ENCODE measurements at places on chromosomes 2 and 18. TPM values are rescaled to one million over a fixed set of nuclear protein-coding genes. Genes with fewer than 3 reads are reported as not detected.

DNA sequence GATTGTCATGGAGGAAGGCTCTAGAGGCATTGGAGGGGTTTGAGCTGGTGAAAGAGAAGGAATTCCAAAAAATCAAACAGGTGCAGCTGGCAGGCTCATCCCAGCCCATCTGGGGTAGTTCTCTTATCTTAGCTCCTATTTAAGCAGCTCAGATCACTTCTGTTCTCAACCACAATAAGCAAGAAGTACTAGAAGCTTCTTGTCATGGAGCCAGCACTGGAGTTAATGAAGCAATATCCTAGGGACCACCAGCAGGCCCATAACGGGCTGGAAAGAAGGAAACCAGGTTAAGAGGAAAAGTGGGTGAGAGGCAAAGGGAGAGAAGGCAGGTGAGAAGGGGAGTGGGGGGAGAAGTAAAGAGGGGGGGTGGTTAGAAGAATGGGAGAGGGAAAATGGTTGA is 100.7 kb upstream of the ZFP36L2 start:
- DNase-seq, result no peak

DNA sequence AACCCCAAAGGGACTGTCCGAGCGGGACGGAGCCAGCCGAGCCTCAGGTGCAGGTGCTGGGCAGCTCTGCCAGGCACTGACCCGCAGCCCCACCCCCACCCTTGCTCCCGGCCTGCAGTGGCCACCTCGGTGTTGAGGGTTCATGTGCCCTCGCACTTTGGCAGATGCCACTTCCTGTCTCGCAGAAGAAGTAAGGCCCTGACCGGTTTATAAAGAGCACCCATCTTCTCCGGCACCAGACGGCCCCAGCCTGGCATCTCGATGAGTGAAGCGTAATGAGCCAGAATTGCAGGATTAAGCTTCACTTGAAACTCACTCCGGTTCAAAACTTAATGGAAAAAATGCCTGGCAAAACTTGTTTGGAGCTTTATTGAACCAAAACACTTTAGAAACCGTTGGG is 10.9 kb upstream of the NFATC1 start:
- DNase-seq, result no peak

- no peak for DNase-seq
These were observed 62.1 kb upstream of the OTOS start for GRCh38 chr2:240202586-240202985.

GRCh38 chr18:24735624-24736231 is 275.3 kb downstream of the HRH4 start:
- DNase-seq, result no peak

- no peak for DNase-seq
These were observed 59.9 kb upstream of the KCNE4 start for GRCh38 chr2:222992137-222992536.

DNA sequence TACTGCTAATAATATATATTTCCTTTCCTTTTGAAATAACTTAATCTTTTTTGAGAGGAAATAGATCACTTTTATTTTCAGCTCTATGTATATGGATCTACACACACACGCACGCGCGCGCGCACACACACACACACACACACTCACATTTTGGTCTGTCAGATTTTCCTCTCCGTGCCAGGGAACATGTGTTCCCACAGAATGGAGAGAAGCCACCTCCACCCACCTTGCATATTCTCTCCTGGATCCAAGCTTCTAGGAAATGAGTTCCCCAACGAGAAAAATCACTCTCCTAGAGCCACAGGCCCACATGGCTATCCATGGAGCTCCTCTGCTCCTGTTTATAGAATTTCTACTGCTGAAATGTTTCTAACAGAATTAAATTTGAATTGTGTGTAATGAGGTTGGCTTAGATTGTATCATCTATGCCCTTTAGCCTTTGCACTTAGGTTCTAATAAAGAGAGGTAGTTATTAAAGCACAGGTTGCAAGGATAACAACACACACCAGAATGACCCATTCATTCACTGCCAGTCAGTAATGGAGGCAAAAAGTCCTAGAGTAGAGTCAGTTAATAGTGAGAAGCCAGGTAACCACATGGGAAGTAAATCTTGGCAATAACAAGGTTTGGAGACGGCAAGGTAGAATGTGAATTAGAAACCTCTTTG is 19.7 kb downstream of the IFIH1 start:
- DNase-seq, result no peak

GRCh38 chr18:61852496-61852895 is 40.3 kb downstream of the RNF152 start:
- DNase-seq, result no peak

ECEL1 gene
- total RNA-seq, result 0.19 TPM

IL36A gene
- 54.9 TPM for total RNA-seq

DOK6 gene
- total RNA-seq, result 0.57 TPM

BMP10 gene
- not detected for total RNA-seq

VWC2L gene
- total RNA-seq, result not detected

FRZB gene
- 0.57 TPM for total RNA-seq

Measured in esophagus squamous epithelium (tissue), 5 donors.